ENCODE measurements at places on chromosomes 1 and 21. TPM values are rescaled to one million over a fixed set of nuclear protein-coding genes. Genes with fewer than 3 reads are reported as not detected.

Gene CD84
- 2.5 TPM for total RNA-seq

DNA sequence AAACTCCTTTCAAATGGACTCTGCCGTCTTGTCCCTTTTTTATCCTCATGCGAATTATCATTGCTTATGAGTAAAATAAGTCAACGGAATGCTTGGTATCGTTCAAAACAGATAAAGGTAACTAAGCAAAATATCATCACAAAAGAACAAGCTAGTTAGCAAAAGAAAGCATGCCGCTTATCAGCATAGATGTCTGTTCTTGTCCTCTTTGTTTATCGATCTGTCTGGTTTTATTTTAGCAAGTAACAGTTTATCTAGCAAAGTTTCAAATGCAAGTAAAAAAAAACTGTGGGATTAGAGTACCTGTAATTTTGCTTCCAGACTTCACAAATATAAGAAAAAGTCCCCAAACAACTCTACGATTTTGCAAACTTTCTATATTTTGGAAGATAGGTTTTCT lies 561.5 kb downstream of the USP25 start:
- DNase-seq = no peak

Gene MRPL9
- total RNA-seq = 123 TPM

DNA sequence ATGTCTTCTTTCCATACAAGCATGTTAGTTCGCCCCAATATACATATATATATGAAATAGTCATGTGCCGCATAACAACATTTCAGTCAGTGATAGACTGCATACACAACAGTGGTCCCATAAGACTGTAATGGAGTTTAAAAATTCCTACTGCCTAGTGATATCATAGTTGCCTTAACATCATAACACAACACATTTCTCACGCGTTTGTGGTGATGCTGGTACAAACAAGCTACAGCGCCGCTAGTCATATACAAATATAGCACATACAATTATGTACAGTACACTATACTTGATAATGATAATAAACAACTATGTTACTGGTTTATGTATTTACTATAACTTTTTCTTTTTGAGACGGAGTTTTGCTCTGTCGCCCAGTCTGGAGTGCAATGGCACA lies 10.7 kb upstream of the SLAMF8 start:
- DNase-seq = no peak

Gene ZNF648
- 0.27 TPM for total RNA-seq

- no peak for DNase-seq
Observed at GRCh38 chr21:41018431-41018830, 149.5 kb upstream of the BACE2 start.

DNA sequence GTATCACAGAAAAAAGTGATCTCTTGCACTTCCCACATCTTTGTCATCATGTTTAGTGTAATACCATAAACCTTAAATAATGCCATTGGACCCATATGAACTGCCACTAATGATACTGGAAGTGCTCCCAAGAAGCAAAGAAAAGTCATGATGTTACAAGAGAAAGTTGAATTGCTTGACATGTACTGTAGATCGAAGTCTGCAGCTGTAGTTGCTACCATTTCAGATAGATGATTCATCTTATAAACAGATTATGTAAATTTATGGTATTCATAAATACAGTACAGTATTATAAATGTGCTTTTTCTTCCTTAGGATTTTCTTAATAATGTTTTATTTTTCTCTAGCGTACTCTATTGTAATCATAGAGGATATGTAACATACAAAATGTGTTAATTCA lies 30.1 kb upstream of the LAMC2 start:
- DNase-seq = no peak

DNA sequence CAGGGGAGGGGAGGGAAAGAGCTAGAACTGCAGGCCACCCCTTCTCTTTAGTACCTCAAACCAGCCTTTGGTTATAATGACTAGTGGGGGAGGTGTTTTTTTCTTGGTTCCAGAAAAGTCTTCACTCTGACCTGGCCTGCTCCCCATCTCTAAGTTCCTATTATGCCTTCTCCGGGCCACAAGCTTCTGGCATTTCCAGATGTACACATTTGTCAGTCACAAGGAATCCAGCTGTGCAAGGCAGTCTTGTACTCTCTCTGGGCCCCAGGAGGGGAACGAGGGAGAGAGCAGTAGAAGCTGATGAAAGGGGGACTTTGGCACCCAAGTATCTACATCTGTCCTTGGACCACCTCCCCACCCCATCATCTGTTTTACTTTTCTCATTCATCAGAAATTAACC lies 2.7 kb upstream of the FALEC start:
- DNase-seq = no peak

- DNase-seq = peak; percentile 50
Observed at GRCh38 chr1:12148160-12148957, 18.4 kb upstream of the TNFRSF1B start.

DNA sequence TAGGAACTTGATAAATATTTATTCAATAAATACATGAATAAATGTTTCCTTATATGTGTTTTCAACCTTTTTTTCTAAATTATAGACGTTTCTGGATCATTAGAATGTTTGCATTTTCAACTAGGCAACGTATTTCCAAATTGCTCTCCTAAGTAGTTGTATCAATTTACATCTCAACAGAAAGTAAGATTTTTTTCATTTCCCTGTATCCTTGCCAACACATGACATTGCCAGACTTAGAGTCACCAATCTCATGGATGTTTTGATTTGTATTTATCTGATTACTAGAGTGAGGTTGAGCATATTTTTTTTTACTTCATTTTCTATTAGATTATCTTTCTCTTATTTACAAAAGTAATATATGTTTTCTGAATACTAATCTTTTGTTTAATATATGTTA lies 22.2 kb upstream of the SMG7 start:
- no peak for DNase-seq

GRCh38 chr1:226939438-226940028 lies 561 bp upstream of the COQ8A start:
- DNase-seq = peak; percentile 69

DNA sequence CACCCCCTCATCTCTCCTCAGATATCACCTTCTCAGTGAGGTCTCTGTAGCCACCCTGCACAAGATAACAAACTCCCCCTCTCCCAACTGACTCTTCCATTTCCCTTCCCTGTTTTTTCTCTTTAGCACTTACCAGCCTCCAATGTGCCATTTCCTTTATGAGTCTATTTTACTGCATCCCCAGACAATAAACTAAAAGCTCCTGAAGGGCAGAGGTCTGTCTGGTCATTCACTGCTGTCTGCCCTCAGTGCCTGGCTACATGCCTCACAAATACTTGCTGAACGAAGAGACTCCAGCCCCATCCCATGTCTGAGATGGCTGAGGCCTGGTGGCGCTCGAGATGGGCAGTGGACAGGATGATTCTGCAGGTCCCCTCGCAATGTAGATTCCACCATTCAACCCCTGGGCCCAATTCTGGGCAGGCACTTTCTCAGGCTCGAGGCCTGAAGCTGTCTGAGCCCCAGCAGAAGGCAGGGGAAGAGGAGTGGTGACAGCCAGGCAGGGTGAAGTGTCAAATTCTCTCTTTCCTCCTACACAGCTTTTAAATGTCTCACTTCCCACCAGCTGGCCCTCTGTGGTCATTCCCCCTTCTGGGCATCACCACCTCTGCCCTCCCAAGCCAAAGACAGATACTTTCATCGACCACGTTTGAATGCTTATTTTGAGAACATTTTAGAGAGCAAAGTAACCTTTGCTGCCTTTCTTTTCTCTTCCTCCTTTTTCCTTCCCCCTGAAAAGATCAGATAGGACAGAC lies 6.6 kb downstream of the LRRN2 start:
- no peak for DNase-seq

DNA sequence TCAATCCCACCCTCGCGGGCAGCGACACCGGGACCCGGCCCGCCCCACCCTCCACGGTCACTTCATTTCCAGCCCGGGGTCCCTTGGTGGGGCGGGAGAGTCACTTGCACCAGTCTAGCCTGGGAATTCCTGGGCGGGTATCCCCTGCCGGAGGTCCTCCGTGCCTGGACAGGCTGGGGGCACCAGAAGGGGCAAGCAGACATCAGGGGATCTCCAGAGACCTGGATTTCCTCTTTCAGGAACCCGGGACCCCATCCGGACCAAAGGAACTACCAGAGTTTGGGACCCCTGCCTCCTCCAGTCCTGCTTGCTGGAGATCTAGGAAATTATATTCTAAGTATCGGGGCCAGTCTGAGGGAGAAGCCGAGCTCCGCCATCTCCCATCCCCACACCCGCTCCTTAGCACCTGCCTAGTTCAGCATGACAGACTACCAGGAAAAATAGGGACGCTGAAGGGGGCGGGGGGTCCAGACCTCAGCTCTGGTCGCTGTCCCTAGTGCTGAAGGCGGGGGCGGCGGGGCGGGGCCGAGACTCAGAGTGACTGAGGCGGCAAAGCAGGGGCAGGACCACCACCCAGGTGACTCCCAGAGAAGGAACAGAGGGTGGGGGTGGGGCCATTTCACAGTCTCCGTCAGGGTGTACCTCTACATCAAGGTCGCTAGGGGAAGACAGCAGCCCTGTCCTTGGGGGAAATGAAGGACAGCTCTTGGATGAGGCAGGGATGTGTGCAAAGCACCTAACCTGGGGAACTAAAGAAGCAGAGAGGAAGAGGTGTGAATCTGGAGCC lies 832 bp downstream of the HCN3 start:
- DNase-seq = peak; percentile 82

Gene FCGR3B
- total RNA-seq = 0.49 TPM

GRCh38 chr1:112165375-112165774 lies 175.9 kb upstream of the KCND3 start:
- no peak for DNase-seq

- DNase-seq = no peak
Observed at GRCh38 chr1:225362805-225363204, 65.0 kb downstream of the LBR start.

DNA sequence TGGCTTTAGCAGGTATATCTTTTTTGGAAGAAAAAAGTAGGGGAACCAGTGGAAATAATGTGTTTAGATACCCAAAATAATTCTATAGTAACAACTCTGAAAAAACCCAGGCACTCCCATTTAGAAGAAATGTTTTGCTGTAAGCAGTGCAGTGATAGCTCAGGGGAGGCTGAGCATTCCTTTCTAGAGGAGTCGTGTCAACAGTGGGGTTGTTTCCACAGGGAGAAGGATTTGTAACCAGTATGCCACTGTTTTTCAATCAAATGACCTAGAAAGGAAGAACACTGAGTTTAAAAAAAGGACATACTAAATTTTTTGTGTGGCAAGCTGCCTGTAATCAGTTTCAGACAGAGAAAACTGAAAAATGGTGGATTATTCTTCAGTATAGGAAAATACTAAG lies 2.4 kb downstream of the PGD start:
- no peak for DNase-seq

DNA sequence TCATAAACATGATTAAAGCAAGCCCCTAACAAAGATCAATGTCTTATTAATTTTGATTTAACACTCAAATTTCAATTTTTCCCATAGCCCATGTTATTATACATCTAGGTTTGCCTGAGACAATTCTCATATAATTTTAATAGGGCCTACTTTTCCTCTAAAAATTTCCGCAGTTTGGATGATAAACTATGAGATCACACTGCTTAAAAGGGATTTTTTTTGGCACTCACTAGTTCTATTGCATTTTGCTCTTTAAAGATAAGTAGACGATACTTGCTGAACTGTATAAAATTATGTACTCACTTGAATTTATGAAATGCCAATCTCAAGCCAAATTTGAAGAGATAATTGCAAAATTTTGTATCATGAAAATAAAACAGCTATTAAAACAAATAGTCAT lies 480.4 kb upstream of the ZRANB2 start:
- no peak for DNase-seq

GRCh38 chr21:42975886-42976608 lies 1.7 kb downstream of the PKNOX1 start:
- no peak for DNase-seq

DNA sequence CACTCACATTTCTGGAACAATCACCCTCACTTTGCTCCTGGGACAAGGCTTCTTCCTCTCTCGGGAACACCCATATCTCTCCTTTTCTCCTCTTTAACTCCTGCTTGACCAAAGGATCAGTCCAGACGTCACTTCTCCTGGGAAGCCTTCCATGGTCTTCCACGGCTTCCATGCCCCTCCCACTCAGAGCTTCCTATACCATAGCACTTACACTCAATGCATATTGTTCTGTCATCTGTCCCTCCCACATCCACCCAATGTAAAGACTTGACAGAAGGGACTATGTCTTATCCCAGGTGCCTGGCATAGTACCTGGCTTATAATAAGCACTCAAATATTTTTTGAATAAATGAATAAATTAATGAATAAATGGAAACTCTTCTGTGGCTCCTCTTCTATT lies 28.2 kb downstream of the CD34 start:
- no peak for DNase-seq

Gene ALPL
- total RNA-seq = 0.38 TPM

DNA sequence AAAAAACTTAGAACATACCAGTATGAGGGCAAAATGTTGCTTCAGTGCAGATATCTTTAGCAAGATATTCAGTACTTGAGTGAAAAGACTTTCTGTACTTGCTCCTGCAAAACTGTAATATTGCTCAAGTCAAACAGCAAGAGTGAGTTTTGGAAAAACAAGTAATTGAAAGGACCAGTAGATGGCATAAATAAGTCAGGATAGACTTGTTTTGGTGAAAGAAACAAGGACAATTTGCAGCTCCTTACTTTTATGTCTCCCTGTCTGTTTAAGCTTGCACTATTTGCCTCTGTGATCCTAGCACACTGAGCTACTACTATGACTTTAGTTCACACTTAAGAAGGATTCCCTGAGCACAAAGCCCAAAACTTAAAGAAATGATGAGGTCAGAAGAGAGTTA lies 39.1 kb downstream of the IFI44 start:
- no peak for DNase-seq

- DNase-seq = peak; percentile 87
Observed at GRCh38 chr21:36976882-36977651, 10.6 kb upstream of the HLCS start.

GRCh38 chr1:182829285-182829932 lies 9.7 kb upstream of the DHX9 start:
- no peak for DNase-seq

Gene OR6N1
- not detected for total RNA-seq

DNA sequence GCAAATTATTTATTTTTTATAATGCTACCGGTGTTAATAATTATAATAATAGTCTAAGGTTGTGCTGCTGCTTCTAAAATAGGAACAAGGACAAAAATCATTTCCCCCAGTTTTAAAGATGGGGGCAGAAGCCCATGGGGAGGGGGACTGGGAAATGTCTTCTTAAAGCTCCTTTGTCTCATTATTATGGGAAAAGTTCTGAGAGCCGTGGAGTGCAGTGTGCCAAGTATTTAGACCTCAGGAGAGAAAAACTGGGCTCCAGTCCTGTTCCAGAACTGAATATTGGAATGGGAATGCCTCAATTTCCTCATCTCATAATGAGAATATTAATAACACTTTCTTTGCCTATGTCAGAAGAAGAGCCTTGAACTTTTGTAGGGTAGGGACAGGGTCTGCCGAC lies 40.9 kb upstream of the ATF3 start:
- DNase-seq = no peak

All from K562 (cell line).